ENCODE measurements at places on chromosomes 1 and 21.

DNA sequence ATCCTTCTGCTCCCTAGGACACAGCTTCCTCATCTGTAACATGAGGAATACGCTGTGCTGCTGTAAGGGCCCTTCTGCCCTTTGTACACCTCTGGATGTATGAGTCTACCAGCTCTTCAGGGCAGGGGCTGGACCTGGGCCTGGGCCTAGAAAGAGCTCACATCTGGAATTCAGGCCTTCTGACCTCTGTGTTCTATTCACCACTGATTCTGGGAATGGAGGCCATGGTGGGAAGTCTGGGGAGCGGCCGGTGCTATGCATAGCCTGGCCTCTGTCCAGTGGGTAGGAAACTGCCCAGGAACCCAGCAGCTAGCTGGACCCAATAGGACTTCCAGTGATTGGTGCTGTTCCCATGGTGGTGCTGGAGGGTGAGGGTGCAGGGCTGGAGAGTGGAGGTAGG is 11.0 kb upstream of the GPR61 start:
- no peak for DNase-seq

DNA sequence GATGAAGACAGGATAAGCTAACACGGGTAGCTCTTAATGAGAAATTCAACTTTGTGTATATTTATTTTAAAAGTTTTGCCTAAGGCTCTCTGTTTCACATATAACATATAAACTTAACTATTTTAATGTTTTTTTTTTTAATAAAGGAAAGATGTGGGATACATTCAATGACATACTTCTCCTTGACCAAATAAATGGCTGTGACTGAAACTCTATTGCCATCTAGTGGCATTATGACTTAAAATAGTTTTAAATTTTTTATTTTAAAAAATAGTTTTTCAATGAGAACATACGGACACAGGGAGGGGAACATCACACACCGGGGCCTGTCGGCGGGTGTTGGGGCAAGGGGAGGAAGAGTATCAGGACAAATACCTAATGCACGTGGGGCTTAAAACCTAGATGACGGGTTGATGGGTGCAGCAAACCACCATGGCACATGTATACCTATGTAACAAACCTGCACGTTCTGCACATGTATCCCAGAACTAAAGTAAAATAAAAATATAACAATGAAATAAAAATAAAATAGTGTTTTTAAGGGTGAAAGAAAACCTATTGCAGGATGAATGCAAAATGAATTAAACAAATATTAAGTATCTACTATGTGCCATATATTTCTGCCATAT is 83.4 kb downstream of the LYST start:
- no peak for DNase-seq

DNA sequence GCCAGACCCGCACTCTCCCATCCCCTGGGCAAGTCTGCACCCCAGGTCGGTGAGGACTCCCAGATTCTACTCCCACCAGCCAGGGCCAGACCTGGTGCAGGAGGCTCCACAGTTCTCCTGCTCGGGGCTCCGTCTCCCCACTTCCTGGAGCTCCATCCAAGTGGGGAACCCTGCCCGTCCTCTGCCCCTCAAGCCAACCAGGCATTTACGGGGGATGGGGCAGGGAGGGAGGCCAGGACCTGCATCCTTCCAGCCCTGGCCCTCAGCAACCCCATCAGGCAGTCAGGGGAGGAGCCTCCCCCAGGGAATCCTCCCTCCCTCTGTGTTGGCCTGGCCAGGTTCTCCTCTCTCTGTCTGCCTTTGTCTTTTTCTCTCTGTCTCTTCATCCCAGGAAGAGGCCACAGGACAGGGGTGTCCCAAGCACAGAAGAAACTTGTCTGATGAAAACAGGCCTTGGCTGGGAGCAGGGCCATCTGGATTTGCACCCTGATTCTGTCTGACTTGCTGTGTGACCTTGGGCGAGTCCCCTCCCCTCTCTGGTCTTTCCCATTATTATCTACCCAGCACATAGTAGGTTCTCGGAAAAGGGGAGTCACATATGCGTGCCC is 18.5 kb upstream of the EPHA2 start:
- no peak for DNase-seq

- peak; percentile 71 for DNase-seq
Measured at GRCh38 chr1:228939881-228940392, 204.7 kb downstream of the RHOU start.

GRCh38 chr1:172400722-172401105 is 19.8 kb upstream of the C1orf105 start:
- no peak for DNase-seq

DNA sequence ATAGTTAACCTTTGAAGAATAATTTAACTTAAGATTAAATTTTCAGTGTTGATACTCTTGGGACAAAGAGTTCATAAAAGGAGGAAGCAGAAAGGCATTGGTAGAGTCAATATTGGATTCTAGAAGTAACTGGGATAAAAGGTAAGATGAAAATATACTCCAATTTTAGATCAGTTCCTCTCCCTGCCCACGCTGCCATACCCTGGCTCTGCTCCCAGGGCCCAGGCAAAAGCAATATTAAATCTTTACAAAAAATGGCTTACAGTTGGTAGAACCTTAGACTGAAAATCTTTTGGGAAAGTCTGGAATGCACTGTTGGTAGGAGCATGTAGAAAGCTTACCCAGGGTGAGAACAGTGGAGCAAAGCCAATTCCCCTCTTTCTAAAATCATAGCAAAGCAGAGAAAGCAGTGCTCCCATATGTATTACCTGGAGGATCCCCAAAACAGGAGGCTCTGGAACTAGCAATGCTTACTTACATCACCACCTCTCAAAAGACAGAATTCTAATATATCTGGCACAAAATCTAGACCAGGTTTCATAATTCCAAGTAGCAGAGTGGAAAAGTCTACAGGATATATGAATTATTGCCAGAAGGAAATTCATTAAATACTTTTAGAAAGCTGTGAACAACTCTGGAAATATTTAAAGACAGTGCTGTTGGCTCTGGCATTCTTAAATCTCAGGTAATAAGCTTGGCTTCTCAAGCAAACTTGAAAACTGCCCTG is 24.5 kb downstream of the KIAA0319L start:
- DNase-seq = no peak

GRCh38 chr1:12709696-12710095 is 6.2 kb upstream of the AADACL3 start:
- no peak for DNase-seq

GRCh38 chr21:41903559-41904351 is 24.6 kb upstream of the PRDM15 start:
- no peak for DNase-seq

- DNase-seq = no peak
Measured at GRCh38 chr1:192726820-192727504, 81.9 kb upstream of the RGS2 start.

DNA sequence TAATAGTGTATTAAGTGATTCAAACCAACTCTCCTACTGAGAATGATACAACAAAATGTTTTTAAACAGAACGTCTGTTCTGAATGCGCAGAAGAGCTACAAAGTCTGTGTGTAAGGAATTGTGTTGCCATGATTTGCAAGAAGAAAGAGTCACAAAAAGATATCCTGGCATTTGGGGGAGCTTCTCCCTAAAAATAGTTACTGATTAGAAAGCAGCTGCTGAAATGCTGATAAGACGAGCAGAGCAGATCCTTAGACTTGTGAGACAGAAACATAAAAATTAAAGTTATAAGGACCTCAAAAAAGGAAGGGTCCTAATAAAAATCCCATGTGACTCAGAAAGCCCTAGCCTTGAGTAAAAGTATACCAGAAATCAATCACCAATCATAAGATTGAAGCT is 54.9 kb upstream of the CRB1 start:
- no peak for DNase-seq

DNA sequence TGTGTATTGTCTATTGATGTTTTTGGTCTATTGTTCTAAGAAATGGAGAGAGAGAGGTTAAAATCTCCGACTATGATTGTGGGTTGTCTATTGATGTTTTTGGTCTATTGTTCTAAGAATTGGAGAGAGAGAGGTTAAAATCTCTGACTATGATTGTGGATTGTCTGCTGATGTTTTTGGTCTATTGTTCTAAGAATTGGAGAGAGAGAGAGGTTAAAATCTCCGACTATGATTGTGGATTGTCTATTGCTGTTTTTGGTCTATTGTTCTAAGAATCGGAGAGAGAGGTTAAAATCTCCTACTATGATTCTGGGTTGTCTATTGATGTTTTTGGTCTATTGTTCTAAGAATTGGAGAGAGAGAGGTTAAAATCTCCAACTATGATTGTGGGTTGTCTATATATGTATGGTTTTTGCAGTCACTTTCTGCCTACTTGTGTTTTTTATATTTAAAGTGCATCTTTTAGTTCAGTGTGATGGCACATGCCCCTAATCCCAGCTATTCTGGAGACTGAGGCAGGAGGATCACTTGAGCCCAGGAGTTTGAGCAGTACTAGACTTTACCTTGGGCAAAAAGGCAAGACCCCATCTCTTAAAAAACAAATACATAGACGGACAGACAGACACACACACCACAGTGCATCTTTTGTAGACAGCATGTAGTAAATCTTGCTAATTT is 16.2 kb downstream of the C1orf159 start:
- no peak for DNase-seq

DNA sequence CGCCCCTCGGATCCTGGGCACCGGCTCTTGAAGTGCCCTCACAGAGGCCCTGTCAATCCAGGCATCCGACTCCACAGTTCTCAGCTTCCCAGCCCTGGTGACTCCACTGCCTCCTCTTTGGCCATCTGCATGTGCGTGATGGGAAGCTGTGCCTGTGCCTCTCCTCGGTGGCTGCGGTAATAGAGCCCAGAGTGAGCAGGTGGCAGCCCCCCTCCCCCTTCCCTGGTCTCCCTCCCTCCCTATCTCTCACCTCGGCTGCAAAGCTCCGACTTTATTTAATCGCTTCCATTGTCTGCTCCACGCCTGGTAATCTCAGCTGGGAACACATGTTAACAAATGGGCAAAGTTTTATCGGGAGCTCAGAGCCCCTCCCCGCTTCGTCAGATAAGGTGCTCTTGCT is 91.9 kb downstream of the IGSF21 start:
- no peak for DNase-seq

GRCh38 chr1:199982606-199983005 is 44.9 kb upstream of the NR5A2 start:
- no peak for DNase-seq

DNA sequence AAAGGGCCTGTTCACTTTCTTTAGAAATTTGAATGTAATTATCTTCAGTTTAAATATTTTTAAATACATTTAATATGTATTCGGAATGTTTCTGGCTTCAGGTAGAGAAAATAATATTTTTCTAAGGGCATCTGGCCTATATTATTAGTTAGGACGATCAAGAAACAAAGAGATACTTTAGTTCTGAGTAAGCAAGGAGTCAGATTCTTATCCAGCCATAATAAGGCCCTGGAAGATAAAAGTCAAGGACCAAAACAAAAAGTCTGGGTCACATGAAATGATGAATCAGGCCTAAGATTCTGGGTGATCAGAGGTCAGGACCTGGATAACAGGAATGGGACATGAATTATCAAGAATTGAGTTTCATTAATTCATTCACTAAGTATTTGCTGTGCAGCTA is 6.3 kb downstream of the PHC2 start:
- DNase-seq = no peak

DNA sequence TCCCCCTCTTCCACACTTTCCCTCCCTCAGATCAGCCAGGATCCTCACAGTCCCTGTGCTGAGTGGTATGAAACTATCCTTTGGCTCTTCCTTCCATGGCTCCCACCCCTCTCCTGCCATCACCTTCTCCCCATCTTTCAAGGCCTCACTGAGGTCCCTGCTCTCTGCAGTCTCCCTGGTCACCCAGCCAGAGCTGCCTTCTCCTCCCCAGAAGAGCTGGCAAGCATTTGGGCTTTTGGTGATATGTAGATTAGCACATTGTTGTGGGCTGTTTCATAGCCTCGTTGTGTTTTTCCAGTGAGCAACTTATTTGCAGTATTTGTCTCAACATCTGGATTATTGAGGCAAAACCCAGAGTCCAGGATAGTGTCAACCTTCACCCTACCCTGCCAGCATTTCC is 2.2 kb downstream of the CSF1 start:
- DNase-seq = no peak

GRCh38 chr1:182672487-182672836 is 11.9 kb downstream of the RGS8 start:
- no peak for DNase-seq

DNA sequence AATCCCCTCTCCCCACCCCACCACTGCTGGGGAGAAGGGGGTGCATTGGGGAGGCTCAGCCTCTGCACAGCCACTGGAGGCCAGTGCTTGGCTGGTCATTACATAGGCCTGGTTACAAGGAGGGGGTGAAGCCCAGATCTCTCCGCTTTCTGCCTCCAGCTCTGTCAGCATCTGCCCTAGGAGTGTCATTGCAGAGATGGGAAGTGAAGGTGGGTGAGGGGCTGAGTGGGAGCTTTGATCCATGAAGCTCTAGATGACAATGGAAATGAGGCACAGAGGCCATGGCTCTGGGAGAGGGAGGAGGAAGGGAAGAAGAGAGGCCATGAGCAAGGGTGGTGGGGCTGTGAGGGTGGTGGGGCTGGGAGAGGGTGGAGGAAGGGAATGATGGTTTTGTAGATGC is 411.6 kb downstream of the MATN1 start:
- no peak for DNase-seq

DNA sequence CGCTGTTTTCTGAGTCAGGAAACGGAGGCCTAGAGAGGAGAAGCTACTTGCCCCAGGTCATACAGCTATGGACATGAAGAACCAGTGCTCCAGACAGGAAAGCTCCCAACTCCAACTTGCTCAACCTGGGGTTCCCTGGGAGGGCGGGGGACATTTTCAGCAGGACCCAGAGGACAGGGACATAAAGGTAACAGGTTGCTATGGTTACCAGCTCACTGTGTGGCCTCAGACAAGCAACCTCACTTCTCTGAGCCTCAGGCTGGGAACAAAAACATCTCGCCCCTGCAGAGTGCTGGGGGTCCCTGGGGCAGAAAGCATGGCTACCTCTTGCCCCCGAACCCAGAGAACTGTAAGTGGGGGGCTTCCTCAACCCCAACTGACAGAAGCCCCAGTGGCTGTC is 16.1 kb downstream of the FBXO2 start:
- DNase-seq = no peak

- no peak for DNase-seq
Measured at GRCh38 chr21:24428591-24429199, 1178.6 kb downstream of the MRPL39 start.

DNA sequence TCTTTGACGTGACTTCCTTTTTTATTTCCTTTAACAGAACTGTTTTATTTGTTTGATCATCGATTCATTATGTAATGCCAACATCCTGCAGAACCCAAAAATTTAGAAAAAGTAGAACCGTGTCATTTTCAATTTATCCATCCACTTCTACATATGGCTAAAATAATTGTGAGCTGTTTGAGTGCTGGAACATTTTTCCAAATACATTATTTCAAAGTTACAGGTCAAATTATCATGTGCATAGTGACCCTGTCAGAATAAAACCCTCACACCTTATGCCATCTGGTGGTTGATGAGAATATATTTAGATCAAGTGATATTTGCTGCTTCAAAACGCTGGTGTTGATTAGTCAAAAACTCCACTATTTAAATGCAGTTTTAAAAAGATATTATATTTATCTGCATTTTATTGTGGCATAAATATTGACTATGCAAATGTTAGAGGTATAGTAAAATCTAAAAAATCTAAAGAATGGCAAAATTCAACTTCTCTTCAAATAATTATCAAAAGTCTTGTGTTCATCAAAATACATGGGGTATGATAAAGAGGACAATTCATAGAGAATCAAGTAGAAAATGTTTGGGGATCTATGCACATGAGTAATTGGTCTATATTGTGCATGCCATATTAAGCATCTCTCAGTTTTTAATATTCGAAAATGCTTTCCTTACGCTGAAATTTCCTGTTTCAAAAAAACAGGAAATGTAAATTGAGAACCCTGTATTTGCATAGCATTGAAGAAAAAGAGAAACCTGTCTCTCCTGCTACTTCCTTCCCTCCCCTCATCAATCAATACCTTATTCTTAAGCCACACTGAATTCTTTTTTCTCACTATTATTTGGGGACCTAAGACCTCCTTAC is 39.7 kb downstream of the UBE2U start:
- DNase-seq = no peak

- DNase-seq = no peak
Measured at GRCh38 chr1:63662841-63663240, 69.6 kb downstream of the PGM1 start.
